ENCODE measurements at places on chromosomes 7 and 10.

GRCh38 chr7:41885748-41886147, 182.9 kb upstream of the INHBA start:
- no peak for DNase-seq

DNA sequence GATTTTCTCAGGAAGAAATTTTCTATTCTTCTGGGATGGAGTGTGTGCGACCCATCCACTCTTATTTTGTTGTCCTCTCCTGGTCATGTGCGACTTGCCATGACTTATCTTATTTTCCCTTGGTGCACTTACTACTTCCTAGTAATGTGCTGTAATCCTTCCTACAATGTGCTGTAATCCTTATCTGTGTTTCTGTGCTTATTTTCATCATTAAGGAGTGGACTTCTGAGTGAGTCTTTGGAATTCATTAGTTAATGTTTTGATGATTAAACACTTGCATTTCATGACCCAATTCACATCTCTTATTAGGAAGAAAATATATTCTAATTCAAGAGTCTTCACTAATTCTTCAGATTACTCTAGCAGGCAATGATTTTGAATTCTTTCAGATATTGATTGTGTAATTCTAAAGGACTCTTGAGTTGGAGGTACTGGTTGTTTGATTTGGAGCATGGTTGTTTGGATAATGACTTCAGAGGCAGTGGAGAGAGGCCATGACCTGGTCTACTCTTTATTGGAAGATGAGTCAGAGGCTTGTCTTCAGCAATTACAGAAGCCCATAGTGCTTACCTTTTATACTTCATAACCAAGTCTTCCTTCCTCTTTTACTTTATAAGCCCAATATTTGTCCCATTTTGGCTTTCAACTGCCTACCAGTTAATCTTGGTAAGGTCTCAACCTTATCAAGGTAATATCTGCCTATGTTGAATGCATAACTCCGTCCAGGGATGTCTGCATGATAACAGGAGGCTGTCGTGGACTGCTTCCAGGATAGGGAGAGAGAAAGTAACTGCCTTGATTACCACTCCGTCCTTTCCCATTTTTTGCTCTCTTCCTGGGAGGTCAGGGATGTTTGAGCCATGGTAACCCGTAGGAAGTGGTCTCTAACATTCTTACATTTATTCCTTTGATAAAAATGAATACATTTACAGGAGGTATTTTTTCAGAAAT, 278.3 kb upstream of the SP8 start:
- DNase-seq = no peak

DNA sequence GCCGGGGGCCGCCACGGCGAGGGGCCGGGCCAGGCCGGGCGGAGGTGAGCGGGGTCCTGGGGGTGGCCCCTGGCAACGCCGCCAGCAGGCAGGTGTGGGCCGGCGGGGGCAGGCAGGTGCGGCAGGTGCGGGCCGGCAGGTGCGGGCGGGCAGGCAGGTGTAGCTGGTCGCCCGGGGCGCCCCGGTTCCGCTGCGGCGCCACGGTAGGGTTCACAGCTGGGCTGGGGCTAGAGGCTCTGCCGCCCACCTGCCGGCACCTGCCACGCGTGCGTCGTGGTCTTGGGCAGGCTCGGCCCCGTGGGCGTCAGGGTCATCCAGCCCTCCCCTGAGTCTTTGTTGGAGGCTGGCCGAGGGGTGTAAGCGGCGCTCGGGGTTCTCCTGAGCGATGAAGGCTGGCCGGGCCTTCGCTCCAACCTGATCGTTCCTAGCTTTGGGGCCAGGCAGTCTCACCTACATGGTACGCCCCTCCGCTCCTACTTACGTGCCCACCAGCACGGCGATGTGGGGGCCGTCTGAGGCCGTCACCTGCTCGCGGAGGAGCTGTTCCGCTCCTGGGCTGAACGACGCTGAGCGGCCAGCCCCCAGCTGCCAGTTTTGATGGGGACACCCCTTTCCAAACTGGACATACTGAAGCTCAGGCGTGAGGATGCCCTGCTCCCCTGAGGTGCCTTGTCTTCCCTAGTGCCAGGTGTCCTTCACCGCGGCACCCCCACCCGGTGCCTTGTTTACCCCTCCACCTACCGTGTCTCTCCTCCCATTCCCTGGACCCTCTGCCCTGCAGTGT, 493 bp downstream of the ZMIZ2 start:
- peak; percentile 17 for DNase-seq

- no peak for DNase-seq
These were observed 154.5 kb downstream of the RNF133 start for GRCh38 chr7:122544463-122544862.

DNA sequence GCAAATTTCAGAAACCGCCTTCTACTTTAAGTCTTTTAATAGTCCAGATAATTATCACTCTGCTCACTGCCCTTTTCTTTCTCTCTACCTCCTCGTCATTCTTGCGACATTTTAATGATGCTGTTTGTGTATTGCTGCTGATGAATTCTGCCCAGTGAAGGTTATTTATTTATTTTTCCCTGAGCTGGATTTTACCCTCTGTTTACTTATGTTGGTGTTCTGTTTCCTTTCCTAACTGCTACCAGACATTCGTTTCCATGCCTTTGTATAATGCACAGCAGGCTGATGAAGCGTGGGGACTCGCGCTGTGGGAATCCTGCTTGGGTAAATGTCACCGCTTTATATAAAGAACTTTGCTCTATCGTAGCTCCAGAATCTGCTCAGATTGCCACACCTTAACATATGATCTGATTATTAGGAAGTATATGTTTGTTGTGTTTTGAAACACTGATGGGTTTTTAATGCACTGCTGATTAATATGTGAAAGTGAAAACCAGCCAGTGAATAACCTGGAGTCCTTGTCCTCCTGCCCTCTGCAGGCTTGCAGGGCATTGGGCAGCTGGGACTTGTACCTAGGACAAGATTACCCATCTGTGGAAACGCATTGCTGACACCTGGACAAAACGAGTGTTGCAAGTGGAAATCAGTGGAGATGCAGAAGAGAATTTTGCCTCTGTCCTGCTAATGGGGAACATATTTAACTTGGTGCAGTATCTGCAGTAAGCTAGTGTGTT, 291.5 kb downstream of the SDK1 start:
- no peak for DNase-seq

- DNase-seq = no peak
These were observed 13.7 kb upstream of the DNTT start for GRCh38 chr10:96290368-96291133.

- no peak for DNase-seq
These were observed 12.2 kb upstream of the REPIN1 start for GRCh38 chr7:150356265-150356897.

GRCh38 chr7:37247861-37248260, 200.8 kb downstream of the ELMO1 start:
- no peak for DNase-seq

DNA sequence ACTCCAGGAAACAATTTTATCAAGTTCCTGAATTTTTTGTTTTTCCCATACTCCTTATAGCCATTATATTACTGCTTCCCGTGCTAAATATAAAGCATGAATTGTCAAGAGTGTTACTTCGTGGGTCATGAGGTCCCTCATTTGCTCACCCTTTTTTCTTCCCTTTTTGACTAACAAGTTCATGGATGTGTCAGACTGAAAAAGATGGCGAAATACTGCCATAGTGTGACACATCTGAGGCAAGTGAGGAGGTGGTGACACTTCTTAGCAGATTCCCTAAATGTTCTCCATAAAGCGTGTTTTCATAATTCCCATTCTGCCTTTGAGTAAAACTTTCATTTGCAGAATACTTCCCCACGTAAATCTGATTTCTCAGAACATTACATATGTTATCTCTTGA, 269.6 kb upstream of the FZD1 start:
- DNase-seq = no peak

GRCh38 chr7:108526768-108527017, 758 bp upstream of the PNPLA8 start:
- no peak for DNase-seq

DNA sequence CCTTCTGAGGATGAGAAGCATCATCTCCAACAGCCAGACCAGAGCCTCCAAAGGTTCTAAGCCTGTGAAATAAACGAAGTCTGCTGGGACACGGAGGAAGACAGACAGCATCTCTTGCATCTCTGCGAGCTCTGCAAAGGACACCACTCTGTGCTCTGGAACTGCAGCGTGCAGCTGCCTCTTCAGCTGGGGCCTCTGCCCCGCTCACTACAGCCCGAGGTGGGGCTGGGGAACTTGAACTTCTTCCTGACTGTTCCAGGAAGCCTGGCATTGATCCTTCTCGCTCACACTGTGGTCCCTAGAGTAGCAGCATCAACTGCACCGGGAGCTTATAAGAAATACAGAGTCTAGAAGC, 163.3 kb downstream of the USP6NL start:
- DNase-seq = no peak

GRCh38 chr10:100245484-100246220, 16.3 kb upstream of the CHUK start:
- no peak for DNase-seq

DNA sequence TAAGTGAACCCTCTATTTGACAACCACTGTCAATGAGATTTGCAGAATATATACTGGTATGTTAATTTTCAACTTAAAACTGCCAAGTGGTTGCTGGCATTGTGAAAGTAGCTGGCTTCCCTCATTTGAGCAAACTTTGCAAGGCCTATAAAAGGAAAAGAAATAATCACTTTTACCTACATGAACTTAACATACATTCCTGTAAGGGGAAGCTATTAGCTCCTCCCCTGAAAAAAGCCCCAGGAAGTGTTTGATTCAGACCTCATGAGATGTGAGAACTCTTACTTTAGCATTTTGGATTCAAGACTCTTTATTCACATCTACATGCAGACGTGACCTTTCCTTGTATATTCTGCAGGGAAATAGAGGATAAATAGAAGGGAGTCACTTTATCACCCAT, 175.6 kb downstream of the OTUD1 start:
- no peak for DNase-seq

DNA sequence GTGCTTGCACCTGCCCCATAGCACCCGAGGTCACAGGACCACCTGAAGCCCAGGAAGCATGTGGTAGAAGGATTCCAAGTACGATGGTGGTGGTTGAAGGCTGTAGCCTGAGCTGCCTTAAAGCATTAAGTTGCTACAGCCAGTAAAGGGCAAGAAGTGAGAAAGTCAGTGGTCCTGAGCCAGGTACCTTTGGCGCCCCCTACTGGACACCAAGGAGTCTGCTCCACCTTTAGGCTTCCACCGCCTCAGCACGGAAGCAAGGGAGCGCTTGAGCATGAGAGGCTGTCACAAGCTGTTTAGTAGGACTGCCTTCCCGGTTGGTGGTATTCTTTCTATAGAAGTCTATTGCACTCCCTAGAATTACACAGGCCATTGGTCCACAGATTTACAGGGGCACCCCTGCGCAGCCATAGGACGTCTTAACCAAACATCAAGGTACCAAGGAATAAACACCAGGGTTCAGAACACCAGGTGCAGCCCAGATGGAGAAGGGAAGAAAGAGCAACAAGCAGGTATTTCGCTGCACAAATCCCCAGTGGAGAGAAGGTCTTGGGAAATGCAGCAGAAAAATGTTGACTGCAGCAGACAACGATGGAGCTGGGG, 2.2 kb downstream of the CRTAC1 start:
- peak; percentile 48 for DNase-seq

DNA sequence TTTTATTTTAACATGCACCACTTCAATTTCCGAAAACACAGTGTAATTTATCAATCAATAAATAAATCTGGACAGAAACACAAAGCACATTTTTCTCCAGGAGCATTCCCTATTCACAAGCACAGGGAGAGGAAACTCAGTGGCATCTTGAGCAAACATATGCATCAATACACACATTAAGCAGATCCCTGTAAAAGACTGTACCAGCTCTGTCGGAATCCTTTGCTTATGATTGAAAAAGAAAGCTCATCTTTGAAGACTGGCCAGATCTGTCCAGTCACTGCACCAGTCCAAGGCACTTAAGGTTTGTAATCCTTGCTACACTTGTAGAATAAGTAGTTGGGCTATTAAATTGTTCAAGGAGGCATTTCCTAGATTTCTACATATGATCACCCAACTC, 343.9 kb downstream of the BMPER start:
- no peak for DNase-seq

GRCh38 chr7:29019387-29019786, 61.3 kb upstream of the TRIL start:
- DNase-seq = no peak

DNA sequence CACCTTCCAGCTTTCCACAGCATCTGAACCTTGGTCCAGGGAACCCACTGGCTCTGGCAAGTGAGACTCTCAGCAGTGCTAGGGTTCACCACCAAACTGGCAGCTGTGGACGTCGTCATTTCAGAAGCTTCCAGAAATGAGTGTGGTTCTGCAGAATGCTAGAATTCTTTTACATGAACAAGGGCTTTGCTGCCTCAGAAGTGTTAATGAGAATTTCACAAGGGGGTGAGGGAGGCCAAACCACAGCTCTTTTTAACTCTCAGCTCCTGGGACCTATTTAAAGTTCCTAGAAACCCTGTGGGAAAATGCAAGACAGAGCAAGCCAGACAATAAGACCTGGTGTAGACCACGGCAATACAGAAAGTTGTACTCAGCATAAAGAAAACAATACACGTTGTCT, 129.3 kb upstream of the BET1 start:
- no peak for DNase-seq

GRCh38 chr7:42745357-42746059, 166.4 kb downstream of the C7orf25 start:
- DNase-seq = peak; percentile 32

DNA sequence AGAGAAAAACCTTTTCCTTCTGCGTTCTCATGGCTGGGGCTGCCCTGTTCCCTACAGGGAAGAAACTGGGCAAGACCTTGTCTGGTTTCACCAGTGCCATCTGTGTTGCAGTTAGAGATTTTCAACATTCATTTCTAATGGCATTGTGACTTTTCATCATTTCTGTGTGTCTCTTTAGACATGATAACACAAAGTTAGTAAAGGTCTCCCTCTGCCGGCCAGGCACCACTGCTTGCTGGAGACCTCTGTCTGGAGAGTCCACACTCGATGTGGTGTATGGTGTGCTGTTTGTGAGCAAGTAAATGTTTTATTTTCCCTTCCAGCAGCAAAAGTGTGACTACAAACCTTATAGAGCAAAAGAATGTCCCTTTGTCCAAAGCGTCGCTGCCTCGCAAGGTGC, 213.5 kb downstream of the PAXIP1 start:
- no peak for DNase-seq

- no peak for DNase-seq
These were observed 703.4 kb upstream of the ANKRD30A start for GRCh38 chr10:36421992-36422391.

DNA sequence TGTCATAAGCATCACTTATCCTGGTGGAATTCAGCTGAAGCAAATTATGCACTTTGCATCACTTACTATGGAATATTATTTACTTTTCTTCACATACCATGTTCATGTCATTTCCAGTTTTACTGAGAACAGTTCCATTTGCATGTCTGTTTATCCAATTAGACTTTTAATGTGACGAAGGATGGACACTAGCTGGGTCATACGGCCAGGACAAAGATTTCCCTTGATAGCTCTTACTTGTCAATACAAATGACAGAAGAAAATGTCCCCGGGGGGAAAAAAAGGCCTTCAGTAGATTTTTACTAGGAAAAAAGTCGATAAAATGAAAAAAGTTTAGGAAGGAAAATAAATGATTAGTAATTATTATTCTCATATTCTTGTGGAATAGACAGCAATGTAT, 106.6 kb downstream of the RAPGEF5 start:
- no peak for DNase-seq

- DNase-seq = no peak
These were observed 859 bp upstream of the SMC3 start for GRCh38 chr10:110566472-110567200.

GRCh38 chr10:18005445-18005780, 53.7 kb downstream of the SLC39A12 start:
- no peak for DNase-seq

All from stimulated activated CD8-positive, alpha-beta memory T cell treated with anti-CD3 and anti-CD28 coated beads, Interleukin-2, amount 100 ng/mL, for 48 hours (primary cell).